ENCODE measurements at places on chromosomes 1 and 21.

DNA sequence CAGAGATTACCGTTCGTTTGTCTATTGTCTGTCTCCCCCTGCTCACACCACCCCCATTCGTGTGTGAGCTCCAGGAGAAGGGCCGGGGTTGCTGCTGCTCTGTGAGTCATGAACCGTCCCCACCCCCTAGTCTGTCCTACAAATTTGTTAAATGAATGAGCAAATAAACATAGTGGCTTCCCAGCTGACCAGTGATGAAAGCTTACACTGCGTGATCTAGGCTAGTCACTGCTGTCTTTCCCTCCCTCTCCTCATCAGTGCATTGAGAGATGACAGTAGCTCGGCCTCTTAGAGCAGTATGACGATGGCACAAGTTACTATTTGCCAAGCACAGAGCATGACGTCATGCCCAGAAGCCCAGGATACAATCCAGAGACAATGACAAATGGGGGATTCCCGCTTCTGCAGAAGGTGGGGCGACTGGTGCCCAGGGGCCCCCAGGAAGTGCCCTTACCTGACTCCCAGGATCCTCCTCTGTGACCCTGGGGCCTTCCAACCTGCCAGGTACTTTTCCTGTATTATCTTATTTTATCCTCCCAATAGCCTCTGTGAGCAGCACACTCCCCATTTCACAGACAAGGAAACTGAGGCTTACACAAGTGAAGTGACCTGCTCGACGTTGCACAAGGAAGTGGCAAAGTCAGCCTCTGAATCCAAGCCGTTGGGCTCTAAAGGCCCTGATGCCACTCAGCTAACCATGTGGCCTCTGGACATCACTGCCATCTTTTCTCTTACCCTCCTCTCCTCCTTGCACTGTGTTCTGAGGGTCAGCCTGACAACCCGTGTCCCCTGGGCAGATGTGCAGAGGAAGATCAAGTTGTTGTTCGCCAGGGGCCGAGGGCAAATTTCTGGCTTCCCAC, 8.6 kb upstream of the EPHA2 start:
- DNase-seq = no peak

DNA sequence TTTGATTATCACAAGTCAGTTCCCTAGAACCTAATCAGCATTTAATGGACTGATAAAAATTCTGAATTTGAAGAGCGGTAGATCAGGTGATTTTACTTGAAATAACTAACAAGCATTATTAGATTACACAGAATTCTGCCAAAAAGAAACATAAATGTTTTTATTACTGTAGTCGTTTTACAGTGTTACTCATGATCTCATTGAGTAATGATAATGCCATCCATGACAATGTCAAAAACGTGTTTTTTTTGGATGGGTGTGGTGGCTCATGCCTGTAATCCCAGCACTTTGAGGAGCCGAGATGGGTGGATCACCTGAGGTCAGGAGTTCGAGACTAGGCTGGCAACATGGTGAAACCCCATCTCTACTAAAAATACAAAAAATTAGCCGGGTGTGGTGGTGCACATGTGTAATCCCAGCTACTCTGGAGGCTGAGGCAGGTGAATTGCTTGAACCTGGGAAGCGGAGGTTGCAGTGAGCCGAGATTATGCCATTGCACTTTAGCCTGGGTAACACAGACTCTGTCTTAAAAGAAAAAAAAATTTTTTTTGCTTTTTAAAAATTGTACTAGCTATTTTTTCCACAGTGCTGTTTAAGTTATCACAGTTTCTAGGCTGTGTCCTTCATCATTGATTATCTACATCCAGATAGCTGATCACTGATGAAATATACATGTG, 56.6 kb downstream of the LAMC1 start:
- DNase-seq = no peak

- DNase-seq = no peak
Measured at GRCh38 chr1:200128944-200129879, 101.7 kb downstream of the NR5A2 start.

GRCh38 chr1:26848941-26849774, 13.8 kb upstream of the SFN start:
- DNase-seq = no peak

DNA sequence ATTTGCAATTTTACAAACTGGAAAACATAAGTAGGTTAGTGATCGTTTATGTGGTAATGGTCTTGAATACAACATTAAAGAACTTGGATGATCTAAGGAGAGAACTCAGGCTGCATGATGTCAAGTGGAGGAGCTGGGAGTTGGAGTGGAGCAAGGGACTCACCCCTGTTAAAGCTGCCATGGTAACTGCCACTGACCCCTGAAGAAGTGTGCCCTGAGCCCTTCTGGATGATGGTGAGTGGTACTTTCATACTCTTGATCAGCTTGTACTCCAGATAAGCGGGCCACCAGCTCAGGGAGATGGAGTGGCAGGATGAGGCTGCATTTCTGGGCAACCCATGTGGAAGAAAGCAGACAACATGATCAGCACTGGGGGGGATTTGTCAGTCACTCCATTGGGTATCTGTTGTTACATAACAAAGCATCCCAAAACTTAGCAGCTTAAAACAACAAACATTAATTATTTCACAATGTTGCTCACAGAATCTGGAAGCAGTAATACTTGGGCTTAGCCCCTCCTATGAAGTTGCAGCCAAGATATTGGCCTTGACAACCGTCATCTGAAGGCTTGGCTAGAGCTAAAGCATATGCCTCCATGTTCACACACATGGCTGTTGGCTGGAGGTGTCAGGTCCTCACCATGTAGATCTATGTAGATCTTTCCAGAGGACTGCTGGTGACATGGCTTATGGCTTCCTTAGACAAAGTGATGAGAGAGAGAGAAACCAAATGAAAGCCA, 213.8 kb downstream of the DUSP10 start:
- DNase-seq = no peak

DNA sequence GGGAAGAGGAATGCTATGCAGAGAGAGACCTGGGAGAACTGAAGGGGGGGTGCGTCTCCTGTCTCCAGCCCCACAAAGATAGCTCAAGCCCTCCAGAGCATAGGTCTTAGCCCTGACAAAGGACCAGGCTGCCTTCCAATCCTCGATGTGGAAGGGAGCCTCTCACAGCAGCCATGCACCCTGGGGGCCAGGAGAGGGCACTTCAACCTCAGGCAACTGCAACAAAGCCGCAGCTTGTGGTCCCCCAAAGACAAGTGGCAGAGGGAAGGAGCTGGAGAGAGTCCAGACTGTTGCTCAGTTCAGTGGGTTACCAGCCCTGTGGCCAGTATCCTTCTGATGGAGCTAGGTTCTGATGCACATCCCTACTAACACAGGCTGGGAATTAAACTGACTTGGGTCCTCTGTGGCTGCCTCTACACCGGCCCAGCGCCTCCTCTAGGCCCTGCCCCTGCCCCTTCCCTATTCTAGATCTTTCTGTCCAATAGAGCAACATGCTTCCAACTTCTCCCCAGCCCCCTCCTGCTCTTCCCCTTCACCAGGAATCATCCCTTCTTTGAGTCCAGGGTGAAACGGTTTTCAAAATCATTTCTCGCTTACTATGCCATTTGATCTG, 100.7 kb upstream of the SPATA6 start:
- DNase-seq = peak; percentile 79

- no peak for DNase-seq
Measured at GRCh38 chr1:6794164-6794563, 8.9 kb downstream of the CAMTA1 start.

- DNase-seq = no peak
Measured at GRCh38 chr1:204894606-204895005, 23.9 kb downstream of the NFASC start.

DNA sequence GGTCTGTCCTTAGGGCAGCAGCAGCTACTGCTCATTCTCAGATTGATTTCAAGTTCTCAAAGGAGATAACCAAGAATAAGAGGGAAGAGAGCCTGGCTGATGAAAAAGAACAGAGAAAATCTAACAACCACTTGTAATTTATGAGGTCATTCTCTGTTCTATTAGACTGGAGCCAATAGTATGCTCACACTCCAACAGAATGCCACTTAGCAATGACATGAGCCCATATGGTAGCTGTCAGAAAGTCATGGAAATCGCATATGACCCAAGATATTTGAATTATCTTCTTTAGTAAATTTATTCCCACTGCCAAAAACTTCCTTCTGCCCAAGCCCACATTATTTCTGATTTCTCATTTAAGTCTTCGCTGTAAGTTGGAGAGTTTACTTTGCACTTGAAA, 53.7 kb upstream of the PLA2G4A start:
- DNase-seq = no peak

- DNase-seq = no peak
Measured at GRCh38 chr1:158180741-158181576, at the start of gene CD1D. Gene CD1D (plus strand): TSS chr1:158180895. CDS start chr1:158181102, 207 bp downstream.

- peak; percentile 11 for DNase-seq
Measured at GRCh38 chr1:52348704-52349300, 17.2 kb downstream of the CC2D1B start.

DNA sequence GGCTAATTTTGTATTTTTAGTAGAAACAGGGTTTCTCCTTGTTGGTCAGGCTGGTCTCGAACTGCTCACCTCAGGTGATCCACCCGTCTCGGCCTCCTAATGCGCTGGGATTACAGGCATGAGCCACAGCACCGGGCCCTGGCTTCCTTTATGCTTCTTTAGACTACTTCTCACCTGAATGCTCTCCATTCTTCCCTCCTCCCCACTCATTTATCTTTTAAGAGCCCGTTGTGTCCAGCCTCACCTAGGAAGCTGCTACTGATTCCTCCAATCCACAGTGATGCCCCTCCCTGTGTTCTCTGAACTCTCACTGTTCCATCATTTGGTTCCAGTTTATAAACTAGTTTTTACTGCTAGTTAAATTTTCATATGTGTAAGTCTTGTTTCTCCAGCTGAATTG, 44.9 kb upstream of the NR5A2 start:
- DNase-seq = no peak

- DNase-seq = no peak
Measured at GRCh38 chr1:170560681-170561285, 28.8 kb downstream of the GORAB start.

DNA sequence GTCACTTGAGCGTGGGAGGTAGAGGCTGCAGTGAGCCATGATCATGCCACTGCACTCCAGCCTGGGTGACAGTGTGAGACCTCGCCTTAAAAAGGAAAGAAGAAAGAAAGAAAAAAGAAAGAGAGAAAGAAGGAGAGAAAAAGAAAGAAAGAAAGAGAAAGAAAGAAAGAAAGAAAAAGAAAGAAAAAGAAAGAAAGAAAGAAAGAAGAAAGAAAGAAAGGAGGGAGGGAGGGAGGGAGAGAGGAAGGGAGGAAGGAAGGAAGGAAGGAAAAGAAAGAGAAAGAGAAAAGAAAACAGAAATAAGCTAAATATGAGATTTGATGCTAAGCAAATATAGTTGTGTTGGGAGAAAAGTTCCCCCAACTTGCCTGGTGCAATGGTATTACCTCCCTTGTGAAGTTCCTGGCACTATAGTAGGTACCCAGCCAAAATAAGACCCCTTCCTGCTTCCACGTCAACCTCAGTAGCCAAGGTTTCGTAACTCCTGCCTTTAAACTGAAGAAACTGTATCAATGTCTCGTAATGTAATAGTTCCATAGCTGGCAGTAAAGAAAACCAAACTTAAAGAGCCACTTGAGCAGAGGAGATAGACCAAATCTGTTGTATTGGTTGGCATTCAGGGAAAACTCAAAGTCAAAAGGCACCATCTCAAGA, 88.1 kb upstream of the HNRNPU start:
- no peak for DNase-seq
